ENCODE measurements at places on chromosomes 13 and 19.

GRCh38 chr19:48698046-48698445 is 2.3 kb downstream of the FUT2 start:
- no peak for DNase-seq

- no peak for DNase-seq
Observed at GRCh38 chr13:114285166-114285808, 3.9 kb downstream of the UPF3A start.

- peak; percentile 83 for DNase-seq
Observed at GRCh38 chr19:51689751-51690453, 3.2 kb upstream of the SPACA6 start.

DNA sequence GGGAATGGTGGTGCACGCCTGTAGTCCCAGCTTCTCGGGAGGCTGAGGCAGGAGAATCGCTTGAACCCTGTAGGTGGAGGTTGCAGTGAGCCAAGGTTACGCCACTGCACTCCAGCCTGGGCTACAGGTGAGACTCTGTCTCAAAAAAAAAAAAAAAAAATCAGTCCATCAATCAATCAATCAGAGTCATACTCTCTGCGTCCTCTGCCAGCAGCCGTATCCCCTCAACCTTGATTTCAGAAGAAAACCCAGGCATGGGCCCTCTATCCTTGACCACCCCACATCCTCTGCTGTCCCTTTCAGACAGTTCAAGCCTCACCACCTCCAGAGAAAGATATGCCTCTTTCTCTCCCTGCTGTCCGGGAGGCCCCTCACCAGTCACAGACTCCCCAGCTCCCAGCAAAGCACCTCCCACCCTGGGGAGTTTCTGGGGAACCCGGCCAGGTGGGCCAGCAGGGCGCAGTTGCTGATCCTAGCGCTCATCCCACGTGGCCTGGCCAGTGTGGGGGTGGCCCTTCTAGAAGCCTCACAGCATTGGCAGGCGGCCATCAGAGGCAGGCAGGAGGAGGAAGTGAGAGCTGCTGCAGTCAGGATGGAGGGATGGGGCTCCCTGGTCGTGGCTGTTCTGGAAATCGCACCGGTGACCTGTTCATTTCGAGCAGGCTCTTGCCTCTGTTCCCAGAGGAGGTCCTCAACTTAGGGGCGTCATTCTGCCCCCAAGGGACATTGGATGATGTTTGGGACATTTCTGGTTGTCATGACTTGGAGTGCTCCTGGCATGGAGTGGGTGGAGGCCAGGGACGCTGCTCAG is 10.2 kb upstream of the JSRP1 start:
- DNase-seq = no peak

- DNase-seq = no peak
Observed at GRCh38 chr19:3368848-3369336, 2.5 kb downstream of the NFIC start.

DNA sequence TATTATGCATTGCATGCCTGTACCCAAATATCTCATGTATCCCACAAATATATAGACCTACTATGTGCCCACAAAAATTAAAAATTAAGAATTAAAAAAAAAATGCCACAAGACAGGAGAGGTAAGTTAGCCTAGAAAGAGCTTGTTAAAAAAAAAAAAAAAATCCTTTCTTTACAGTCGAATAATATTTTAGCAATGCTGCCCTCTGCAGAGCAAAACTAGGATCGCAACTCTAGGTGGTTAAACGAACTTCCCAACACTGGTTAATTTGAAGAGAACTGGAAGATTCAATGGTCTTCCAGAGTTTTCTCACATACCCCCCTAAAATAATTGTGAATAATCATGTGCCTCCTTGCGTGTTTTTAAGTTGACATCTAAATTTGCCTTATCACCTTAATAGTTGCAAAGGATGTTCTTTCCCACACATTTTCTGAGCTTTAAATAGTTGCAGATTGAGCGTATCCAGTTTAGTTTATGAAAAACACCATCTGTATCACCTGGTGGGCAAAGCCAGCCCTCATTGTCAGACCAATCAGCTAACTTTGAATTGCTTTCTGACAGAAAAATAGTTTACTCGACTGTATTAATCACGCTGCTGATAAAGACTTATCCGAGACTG is 47.4 kb upstream of the RCBTB2 start:
- peak; percentile 77 for DNase-seq

DNA sequence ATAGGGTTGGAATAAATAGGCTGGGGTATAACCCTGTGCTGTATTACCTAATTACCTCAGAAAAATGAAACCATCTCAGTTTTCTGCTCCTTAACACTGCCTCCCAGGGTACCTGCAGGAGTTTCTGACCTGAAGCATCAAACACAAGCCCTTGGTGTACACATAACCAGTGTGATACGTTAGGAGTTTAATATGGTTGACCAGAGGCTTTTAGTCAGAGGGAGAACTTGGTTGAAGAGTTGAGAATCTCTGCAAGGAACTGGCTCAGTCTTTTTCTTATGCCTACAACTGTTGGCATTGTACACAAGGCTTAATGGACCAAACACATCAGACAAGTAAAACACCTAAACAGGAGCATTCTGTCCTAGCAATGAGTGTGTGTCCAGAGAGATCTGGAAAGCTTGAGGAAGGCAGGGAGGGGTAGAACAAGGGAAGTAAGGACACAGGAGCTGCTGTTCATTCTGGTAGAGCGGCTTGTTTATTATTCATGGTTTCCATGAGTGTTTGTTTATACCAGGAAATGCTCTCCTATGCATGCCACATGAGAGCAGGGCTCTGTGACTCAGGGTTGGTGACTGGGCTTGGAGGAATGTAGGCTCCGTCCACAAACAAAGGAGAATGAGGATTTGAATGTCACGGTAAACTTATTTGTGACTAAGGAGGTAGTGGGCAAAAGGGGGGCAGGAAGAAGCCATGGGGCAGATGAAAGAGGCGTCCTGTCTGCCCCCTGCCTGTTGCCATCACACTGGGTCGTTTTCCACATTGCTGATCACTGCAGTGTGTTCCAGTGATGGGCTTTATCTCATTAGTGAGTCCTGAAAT is 11.9 kb upstream of the SPATA13 start:
- DNase-seq = peak; percentile 57

- no peak for DNase-seq
Observed at GRCh38 chr13:63554157-63554556, 2138.5 kb upstream of the PCDH20 start.

DNA sequence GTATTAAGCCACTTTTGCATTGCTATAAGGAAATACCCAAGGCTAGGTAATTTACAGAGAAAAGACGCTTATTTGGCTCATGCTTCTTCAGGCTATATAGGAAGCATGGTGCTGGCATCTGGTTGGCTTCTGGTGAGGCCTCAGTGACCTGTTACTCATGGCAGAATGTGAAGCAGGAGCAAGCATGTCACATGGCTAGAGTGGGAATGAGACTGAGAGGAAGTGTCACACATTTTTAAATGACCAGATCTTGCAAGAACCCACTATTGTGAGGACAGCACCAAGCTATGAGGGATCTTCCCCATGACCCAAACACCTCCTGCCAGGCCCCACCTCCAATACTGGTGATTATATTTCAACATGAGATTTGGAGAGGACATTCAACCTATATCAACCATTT is 25.7 kb upstream of the IGFL4 start:
- no peak for DNase-seq

GRCh38 chr19:4014541-4015491 is 7.3 kb downstream of the PIAS4 start:
- no peak for DNase-seq

- DNase-seq = no peak
Observed at GRCh38 chr13:77465603-77466195, 69.8 kb upstream of the SCEL start.

DNA sequence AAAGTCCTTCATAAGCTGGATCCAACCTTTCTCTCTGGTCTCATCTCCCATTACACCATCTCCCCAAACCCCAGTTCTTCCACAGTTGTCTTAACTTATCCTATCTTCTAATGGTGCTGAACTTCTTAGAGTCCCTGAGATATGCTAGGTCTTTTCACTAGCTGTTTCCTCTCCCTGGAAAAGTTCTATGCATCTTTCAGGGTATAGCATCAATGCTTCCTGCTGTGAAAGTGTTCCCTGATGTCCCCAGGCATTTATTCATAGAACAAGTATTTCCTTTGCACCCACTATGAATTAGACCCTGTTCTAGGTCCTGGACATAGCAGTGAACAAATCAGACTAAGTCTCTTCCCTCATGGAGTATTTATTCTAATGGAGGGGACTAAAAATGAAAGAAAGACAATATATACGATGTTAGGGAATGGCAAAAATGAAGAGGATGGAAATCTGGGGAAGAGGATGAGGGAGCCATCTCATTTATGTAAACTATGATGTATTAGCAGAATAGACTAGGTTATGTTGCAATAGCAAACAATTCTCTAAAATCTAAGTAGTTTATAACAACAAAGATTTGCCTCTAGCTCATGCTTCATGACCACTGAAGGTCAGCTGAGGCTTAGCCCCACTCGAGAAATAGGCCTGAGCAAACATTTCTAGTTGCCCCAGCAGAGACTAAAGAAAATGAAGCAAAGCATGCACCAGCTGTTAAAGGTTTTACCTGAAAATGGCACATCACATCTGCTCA is 120.0 kb downstream of the CYSLTR2 start:
- no peak for DNase-seq

DNA sequence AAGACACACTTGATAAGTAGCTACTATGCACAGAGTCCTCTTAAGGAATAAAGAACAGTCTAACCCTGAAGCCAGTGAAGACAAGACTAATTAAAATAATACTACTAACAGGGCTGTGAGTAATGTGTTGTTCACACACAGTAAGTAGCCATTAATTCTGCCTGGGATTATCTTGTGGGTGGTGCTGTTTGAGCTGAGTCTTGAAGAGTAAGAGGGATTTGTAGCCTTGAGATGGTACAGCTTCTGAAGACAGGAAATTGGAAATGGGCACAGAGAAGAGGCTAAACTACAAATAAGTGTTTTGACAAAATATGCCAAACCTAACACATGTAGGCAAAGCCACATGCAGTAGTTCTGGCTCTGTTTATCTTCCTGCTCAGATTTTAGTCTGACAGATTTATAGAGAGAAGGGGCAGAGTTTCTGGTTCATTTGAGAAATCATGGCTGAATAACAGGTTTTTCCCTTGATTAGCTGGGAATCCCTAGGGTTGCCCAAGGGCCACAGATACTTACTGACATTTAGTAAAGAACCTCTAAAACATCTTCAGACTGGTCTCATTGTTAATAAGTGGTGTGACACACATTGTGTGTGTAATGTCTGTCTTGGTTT is 38.0 kb downstream of the ITGBL1 start:
- DNase-seq = no peak

- DNase-seq = no peak
Observed at GRCh38 chr19:18773682-18774081, 17.4 kb downstream of the COMP start.

DNA sequence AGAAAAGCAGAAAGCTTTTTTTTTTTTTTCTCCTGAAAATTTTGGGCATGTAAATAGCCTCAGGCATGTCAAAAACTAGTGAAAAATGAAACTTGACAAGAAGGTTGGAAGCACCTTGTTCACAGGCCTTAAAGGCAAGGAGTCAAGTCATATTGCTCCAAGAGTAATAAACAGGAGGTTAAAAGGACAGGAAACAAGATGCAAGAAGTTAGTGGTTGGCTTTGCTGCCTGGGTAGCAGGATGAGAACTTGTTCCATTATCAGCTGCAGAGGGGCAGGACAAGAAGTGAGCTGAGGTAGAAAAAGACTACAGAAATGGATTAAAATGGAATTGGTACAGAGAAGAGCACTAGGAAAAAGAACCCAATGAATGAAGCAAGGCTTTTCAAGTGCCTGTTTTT is 242.6 kb downstream of the DCT start:
- no peak for DNase-seq

GRCh38 chr13:98947925-98948324 is 29.9 kb downstream of the DOCK9 start:
- DNase-seq = no peak

DNA sequence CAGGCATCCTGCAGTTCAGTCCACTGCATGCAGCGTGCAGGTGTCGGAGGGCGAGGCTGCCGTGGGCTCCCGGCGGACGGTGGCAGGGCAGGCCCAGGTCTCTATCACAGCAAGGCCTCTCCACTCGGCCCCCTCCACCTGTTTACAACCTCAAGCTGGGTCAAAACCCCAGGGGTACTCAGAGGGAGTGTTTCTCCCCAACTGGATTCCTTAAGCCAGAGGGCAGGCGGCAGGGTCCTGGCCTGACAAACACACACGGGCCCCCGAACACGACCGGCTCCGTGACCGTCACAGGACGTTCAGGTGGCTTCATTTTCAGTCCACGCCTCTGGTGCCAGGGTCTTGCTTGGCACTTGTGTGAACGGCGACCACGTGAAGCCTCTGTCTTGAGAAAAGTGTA is 23.5 kb downstream of the RASA3 start:
- DNase-seq = no peak

- DNase-seq = no peak
Observed at GRCh38 chr13:103004661-103005345, 61.4 kb downstream of the SLC10A2 start.

DNA sequence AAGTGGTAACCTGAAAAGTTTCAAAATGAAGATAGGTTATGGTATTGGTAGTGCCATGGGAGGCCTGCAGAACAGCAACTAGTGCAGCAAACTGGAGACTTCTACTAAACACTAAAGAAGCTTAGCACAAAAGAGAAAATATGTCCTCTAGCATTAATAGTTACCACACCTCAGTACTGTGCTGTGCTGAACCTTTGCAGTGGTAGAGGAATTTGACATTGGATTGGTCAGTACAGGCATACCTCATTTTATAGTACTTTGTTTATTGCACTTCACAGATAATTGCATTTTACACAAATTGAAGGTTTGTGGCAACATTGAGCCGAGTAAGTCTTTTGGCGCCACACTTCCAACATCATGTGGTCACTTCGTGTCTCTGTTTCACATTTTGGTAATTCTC is 40.4 kb downstream of the ZMYM2 start:
- DNase-seq = no peak

DNA sequence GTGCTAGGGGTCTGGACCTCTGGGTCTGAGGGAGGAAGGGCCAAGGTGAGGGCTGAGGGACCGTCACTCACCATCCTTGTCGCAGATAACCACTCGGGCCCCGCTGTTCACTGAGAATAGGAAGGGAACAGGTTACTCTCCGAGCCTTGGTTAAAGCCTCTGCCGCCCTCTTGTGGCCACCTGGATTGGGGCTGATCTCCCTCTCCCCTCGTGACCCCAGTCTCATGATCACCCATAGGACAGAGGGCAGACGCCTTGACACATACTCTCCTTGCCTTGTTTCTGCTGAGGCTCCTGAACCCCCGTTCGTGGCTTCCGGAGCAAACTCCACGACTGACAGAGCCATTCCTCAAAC is 580 bp downstream of the HSD17B14 start:
- peak; percentile 89 for DNase-seq

DNA sequence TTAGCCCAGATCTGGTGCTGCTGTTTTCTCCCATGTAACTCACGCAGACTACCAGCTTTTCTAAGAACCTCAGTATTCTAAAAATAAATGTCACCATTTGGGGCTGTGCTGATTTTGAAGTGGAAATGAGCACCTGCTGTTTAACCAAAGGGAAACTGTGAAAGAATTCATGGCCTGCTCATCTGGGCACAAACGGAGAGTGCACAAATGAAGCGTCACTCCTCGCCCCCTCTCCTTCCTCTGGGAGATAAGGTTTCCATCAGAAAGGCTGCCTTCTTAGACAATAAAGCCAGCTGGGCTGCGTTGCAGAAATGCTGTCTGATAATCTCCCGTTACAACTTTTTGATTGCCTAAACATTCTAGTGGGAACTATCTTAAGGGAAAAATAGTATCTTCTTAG is 73.7 kb upstream of the SLC15A1 start:
- DNase-seq = no peak

Data from renal pelvis (tissue), 12 donors.